ENCODE measurements at places on chromosomes 6 and 20.
A peak's percentile ranks its signal among the peaks of the same experiment; 100 is the strongest.

GRCh38 chr6:43547222-43547621, 28.6 kb downstream of the XPO5 start:
- no peak for DNase-seq

GRCh38 chr6:26012061-26012460, 49.5 kb downstream of the TRIM38 start:
- no peak for DNase-seq

DNA sequence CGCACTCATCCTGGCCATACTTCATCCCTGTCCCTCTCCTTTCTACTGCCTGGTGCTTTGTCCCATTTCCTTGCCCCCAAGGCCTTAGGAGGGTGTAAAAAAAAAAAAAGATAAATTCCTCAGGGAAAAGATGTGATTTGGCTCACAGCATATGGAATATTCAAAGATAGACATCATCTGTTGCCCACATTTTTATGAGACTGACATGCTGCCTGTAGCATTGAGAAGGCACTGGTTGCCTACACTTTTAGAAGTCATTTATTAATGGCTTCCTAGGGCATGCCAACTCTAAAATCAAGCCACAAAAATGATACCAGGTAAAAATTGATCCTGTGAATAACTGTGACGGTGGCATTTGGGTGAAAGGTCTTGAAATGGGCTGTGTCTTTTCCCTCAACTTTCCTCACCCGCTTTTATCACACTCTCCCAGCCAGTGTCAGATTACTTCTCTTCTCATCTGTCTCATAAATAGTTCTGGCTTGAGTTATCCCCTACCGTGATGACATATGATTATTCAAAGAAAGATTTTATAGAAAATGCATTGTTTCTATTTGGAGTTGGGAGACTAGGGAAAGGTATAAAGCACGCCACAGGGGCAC, 139.4 kb downstream of the CARMIL1 start:
- no peak for DNase-seq

DNA sequence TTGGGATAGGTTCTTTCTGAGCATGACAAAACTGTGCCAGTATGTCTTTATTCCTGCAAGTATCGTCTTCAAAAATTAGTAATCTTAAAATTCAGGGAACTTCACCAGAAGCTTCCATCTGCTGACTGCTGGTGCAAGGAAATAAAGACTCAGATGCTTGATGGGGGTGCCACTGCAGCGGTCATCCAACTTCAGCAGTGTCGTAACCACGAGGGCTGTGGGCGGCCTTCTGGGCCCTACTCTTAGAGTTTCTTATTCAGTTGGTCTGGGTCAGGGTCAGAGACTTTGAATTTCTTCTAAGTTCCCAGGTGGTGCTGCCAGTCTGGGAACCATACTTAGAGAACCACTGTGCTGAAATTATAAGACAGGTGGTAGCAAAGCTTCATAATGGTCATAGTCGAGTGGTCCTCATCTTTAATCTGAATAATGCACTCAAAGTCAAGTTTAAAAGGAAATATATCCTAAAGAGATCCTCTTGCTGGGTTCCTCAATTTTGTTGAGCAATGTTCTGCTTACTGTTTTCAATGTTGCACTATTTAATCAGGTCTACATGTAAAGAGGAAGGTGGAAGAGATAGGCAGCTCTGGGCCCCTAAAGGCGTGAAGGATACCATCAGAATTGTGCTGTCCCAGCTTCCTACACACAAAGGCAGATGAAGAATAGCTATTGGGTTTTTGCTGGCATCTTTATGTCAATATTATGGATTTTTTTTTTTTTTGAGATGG, 165.4 kb upstream of the GMDS start:
- DNase-seq, result peak; percentile 37

GRCh38 chr6:147734151-147734550, 225.7 kb downstream of the SAMD5 start:
- DNase-seq, result no peak

All from AML-193 (cell line).